ENCODE measurements at places on chromosomes 3 and 15.

- DNase-seq = no peak
Measured at GRCh38 chr15:62877276-62877857, 165.2 kb upstream of the TPM1 start.

DNA sequence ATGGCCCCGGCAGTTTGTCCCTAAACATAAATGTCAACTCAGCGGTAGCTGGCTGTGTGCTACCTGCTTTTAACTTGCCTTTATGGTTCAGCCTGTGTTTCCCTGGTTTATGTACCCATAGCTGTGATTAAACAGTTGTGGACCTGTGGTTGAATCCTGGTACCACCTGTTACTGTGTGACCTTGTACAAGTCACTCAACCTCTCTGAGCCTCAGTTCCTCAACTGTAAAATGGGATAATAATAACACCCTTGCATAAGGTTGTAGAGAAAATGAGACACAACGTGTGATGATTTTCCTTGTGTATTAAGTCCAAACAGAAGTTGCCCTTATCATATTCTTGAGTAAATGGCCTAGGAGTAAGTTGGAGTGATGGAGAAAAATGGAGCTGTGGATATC, 6.3 kb downstream of the GALNT15 start:
- DNase-seq = no peak

- DNase-seq = no peak
Measured at GRCh38 chr3:36165509-36166290, 214.6 kb upstream of the STAC start.

- DNase-seq = peak; percentile 85
Measured at GRCh38 chr15:63157891-63158431, 684 bp upstream of the RPS27L start.

DNA sequence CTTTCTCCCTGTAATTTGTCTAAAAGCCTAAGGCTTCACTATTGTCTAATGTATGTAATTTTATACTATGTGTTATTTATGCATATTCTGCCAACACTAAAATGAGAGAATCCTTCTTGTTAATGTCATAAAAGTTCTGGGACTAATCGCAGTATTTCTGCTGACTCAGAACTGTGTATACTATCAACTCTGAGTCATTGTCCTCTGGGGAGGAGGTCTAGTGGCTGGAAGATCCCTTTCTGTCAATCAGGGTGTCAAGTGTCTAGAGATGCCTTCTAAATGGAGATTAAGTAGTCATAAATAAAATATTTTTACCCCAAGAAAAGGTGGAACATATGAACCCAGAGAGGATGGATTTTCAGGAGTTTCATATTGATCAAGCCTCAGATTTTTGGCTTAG, 473.4 kb downstream of the AGBL1 start:
- no peak for DNase-seq

- DNase-seq = no peak
Measured at GRCh38 chr15:76161153-76162035, 101.6 kb downstream of the TMEM266 start.

DNA sequence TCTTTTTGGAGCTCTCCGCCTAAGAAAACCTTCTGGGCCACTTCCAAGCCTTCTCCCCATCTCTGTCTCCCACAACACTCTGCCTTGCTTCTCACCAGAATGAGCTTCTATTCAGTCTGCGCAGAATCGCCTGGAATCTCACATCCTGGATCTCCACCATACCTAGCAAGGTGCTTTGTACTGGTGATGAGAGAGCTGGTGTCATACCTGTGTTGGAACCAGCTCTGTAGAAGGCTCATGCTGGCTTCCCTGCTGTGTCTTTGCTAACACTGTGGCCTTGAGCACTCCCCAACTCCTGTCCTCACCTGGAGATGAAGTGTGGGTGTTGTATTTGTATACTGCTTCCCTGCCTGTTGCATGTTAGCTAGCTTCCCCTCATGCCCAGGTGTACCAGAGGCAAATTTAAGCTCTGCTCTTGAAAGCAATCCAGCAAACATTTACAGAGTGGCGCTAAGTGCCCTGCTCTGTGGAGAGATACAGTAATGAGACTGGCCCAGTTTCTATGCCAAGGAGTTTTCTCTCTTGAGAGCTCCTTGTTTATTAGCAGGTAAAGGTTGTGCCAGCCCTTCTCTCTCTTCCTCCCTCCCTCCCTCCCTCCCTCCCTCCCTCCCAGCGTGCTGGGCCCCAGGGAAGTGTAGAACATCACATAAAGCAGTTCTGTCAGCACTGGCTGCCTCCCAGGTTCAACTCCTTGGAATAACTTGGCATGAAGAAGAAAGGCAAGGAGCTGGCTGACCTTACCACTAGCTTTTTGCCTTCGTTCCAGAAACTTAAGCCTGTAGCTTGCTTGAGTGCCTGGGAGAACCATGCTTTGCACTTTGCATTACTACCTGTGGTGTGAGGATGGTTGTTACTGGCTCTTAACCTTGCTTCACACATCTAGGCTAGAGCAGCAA, 54.9 kb downstream of the TRIM71 start:
- DNase-seq = no peak

- DNase-seq = no peak
Measured at GRCh38 chr3:20669675-20670074, 483.7 kb upstream of the SGO1 start.

GRCh38 chr3:193978486-193978885, 157.5 kb upstream of the HES1 start:
- DNase-seq = no peak

DNA sequence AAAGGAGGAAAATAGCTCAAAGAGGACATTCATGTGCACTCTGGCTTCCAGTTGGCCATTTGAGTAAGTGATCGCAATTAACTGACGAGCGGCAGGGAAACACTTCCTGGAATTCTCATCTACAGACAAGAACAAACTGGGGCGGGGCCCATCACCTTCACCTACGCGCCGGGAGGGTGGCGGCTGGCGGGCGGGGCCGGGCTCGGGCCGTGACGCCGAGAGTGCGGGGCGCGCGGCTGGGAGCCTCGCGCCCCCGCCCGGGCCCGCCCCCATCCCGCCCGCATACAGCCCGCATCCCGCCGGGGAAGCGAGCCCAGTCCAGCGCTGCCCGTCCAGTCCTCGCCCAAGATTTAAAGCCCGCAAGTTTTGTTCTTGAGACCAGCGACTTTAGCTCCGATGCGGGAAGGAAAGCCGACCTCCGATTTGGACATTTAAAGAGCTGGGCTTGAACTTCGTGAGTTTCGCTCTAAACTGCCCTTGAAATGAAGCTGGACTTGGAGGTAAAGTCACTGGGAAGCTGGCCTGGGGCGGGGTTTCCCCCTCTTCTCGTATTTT, at the start of gene B3GNT5:
TSS of gene B3GNT5 (plus strand) at position 281 of the 555 bp plus-strand sequence. CDS start 16,546 bp downstream, outside the sequence.
- no peak for DNase-seq

- no peak for DNase-seq
Measured at GRCh38 chr15:81780966-81781365, 264.9 kb downstream of the MEX3B start.

GRCh38 chr3:45612918-45613602, 18.5 kb downstream of the LIMD1 start:
- peak; percentile 23 for DNase-seq

DNA sequence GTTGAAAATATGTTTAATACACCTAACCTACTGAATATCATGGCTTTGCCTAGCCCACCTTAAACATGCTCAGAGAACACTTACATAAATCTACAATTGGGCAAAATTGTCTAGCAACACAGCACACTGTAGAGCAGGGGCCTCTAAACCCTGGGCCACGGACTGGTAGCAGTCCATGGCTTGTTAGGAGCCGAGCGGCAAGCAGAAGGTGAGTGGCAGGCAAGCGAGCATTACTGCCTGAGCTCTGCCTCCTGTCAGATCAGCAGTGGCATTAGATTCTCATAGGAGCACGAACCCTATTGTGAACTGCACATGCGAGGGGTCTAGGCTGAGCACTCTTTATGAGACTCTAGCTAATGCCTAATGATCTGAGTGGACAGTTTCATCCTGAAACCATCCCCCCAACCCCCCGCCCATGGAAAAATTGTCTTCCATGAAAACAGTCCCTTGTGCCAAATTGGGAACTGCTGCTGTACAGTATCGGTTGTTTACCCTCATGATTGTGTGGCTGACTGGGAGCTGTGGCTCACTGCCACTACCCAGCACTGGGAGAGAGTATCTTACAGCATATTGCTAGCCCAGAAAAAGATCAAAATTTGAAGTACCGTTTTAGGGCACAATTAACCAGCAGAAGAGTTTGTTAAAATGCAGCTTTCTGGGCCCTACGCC, 26.1 kb downstream of the CMSS1 start:
- DNase-seq = no peak

DNA sequence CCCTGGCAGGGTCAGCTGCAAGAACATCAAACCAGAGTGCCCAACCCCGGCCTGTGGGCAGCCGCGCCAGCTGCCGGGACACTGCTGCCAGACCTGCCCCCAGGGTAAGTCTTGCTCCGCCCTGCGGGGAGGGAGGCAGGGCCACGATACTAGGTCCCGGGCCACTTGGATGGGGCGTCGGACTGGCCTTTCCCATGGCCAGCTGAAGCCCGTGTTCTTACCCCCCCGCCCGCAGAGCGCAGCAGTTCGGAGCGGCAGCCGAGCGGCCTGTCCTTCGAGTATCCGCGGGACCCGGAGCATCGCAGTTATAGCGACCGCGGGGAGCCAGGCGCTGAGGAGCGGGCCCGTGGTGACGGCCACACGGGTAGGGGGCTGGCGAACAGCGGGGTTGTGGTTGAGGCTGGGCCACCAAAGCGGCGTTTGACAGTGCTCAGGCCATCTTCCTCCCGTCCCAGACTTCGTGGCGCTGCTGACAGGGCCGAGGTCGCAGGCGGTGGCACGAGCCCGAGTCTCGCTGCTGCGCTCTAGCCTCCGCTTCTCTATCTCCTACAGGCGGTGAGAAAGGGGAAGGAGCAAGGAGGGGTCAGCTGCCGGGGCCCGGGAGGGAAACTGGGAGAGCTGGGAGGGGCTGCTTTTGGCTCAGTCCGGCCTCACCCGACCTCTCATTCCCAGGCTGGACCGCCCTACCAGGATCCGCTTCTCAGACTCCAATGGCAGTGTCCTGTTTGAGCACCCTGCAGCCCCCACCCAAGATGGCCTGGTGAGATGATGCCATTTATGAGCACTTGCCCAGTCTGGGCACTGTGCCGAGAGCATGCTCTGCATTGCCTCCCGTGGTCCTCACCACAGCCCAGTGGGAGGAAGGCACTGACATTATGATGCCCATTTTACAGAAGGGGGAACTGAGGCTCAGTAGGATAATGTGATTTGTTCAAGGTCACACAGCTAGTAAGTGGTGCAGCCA, 1.7 kb downstream of the CHRD start:
- no peak for DNase-seq

GRCh38 chr15:63912061-63912615, 78.4 kb upstream of the HERC1 start:
- no peak for DNase-seq

DNA sequence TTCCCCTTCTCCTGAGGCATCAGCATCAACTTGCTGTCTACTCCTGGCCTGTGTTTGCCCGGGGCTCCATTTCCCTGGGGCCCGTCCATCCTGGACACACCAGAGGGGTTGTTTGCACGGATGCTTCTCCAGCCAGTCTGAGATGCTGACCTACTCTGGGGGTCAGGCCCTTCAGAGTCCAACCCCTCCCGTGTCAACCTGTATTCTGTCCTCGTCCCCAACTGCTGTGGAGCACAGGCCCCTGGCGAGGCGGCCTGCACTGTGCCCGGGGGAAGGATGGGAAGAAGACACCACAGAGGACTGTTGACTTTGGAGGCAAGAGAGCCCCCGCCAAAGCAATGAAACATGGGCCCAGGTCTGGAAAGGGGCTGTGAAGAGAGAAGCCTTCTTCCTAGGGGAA, 25.8 kb downstream of the ALS2CL start:
- DNase-seq = no peak

- DNase-seq = no peak
Measured at GRCh38 chr15:83595191-83595590, 58.7 kb upstream of the ADAMTSL3 start.

- DNase-seq = peak; percentile 80
Measured at GRCh38 chr3:169041677-169042171, 621.8 kb downstream of the MECOM start.

Data from IMR-90 (cell line).